T47D (cell line): ENCODE measurements at places on chromosomes 5 and 9.

DNA sequence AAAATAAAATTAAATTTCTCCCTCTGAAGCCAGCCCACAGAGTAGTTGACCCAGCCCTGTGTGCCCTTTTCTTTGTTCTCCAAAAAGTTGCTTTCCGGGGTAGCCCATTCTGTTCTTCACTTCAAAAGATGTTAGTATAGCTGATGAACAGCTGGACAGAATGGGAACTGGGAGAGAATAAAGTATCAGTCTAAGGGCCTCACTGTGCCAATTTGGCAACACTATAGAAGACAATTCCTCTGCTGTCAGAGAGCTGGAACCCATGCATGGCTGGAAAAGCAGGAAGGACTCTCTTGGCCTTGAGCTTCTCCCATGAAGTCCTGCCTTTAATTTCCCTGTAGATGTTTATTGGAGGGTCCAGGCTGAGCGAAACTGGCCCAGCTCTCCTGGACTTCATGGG lies 11.0 kb upstream of the TNFSF8 start:
- DNase-seq = no peak

DNA sequence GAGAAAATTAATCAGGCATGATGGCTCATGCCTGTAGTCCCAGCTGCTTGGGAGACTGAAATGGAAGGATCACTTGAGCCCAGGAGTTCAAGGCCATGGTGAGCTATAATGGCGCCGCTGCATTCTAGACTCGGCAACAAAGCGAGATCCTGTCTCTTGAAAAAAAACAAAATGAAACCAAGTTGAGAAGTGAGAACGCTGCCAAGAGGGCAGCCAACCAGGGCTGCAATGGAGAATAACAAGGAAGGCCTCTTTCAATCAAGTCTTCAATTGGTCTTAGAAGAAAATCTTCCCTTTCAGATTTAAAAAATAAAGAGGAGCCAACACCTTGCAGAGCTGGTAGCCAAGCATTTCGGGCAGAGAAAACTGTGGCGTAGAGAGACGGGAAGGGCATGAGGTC lies 14.7 kb downstream of the KIAA1958 start:
- no peak for DNase-seq

- no peak for DNase-seq
These were observed 548.6 kb upstream of the TLE4 start for GRCh38 chr9:79023134-79023580.

- no peak for DNase-seq
These were observed 462.3 kb downstream of the CDH12 start for GRCh38 chr5:22390888-22391287.

GRCh38 chr5:171839112-171839511 lies 53.5 kb downstream of the SMIM23 start:
- DNase-seq = no peak
